ENCODE measurements at places on chromosomes 13 and 19.

GRCh38 chr13:95624020-95624419, 20.5 kb downstream of the DZIP1 start:
- DNase-seq, result peak; percentile 65

DNA sequence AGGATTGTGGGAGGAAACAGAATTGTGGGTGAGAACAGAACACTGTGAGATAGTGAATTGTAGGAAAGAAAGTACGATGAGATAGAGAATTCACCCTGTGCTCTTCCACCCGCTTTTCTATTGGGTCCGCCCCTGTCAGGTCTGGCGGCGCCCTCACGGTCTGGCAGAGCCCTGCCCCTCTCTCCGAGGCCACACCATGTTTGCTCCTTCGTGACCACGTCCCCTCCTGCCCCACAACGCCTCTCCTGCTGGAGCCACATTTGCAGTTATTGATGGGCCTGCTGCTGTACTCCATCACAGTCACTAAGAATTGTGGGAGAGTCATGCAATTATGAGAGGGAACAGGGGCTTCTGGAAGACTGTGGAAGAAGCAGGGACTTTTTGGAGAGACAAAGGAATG, 473.1 kb downstream of the KLF12 start:
- no peak for DNase-seq

DNA sequence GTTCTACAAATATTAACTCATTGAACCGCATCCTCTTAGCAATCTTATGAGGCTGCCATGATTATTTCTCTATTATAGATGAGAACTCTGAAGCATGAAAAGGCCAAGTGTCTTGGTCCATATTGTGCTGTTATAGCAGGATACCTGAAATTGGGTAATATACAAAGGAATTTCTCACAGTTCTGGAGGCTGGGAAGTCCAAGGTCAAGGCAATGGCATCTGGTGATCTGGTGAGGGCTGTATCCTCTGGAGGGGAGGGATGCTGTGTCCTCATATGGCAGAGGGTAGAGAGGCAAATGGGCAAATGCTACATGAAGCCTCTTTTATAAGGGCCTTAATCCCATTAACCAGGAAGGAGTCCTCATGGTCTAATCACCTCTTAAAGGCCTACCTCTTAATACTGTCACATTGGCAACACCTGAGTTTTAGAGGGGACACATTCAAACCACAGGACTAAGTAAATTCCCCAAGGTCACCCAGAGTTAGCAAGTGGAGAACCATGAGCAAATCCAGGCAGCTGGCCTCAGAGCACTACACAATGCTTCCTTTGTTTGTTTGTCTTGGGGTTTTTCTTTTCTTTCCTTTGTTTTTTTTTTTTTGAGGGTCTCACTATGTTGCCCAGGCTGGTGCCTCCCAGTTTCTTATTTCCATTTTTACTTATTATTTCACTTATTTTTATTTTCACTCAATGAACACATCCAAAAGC, 55.9 kb upstream of the LATS2 start:
- DNase-seq, result no peak

DNA sequence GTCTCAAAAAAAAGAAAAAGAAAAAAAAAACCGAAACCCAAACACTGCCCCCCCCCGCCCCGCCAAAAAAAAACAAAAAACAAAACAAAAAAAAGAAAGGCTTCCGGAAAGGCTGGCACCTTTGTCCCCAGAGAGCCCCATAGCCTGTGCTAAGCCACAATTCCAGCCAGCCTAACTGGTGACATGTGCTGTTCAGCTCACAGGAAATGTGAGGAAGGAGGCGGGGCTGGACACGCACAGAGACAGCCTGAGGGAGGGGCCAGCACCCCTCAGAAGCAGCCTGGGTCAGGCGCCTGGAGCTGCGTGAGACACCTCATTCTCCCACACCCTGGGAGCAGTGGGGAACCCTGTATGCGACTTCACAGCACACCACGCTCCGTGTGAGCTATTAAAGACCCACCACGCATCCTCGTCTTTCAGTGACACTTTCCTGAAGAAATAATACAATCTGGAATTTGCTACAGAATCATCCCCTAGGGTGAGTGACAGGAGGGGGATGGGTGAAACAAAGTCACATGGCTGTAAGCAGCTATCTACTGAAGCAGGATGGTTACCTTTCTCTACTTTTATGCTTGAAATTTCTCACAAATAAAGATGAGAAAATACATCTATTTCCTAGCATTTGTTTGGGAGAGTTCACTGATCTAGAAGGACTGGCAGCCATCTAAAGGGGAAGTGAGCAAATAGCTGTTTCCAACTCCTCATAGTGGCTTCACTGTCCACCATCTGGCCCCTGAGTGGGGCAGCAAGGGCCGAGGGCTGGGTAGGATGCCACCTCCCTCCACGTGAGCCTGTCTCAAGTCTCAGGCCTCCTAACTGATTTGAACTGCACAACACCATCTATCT, 12.3 kb upstream of the SLC35E1 start:
- peak; percentile 77 for DNase-seq

- no peak for DNase-seq
Measured at GRCh38 chr13:36907266-36907665, 12.8 kb downstream of the SMAD9 start.

GRCh38 chr19:54211235-54211634, 10.6 kb downstream of the RPS9 start:
- DNase-seq, result no peak

GRCh38 chr19:800360-801029, 3.2 kb downstream of the PTBP1 start:
- no peak for DNase-seq

DNA sequence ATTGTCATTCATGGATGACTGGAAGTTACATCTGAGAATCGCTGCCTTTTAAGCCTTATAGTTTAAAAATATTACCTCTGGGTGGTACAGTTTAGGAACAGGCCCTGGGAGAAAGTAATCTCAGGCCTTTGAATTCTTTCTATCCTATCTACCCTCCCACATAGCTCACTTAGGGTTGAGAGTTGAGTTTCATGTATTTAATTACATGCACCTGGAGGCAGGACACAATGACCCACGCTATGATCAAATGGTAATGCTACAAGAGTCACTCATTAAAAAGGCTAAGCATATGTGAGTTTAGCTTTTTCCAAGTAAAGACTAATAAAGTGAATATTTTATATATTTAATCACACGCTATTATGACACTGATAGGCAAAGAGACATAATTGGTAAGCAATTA, 25.3 kb upstream of the MED4 start:
- DNase-seq, result no peak

All from fibroblast of skin of scalp (primary cell).